Activated CD4-positive, alpha-beta T cell treated with anti-CD3 and anti-CD28 coated beads, Interleukin-2, amount 50 U/mL, for 4 hours (primary cell): ENCODE measurements at places on chromosomes 4 and X.

GRCh38 chr4:6941796-6942195 lies 32.2 kb downstream of the TBC1D14 start:
- no peak for DNase-seq

DNA sequence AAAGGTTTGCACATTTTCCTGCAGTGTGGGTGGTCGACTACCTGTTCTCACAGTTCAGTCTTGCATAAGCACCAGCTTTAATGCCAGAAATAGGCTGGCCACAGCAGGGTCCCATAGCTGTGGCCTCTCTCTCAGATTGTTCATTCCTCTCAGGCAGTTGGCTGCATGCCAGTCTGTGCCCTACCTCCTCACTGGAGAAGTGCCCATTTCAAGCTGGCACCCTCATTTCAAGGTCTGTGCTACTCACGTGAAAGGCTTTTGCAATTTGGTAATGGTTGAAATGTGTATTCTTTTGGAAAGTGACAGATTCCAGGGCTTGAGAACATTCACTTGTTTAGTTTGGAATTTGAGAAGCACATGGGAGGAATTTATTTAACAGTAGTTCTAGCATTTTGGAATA lies 28.9 kb upstream of the MTMR1 start:
- DNase-seq, result no peak

- DNase-seq, result no peak
Measured at GRCh38 chrX:148537556-148538182, 37.3 kb downstream of the AFF2 start.

DNA sequence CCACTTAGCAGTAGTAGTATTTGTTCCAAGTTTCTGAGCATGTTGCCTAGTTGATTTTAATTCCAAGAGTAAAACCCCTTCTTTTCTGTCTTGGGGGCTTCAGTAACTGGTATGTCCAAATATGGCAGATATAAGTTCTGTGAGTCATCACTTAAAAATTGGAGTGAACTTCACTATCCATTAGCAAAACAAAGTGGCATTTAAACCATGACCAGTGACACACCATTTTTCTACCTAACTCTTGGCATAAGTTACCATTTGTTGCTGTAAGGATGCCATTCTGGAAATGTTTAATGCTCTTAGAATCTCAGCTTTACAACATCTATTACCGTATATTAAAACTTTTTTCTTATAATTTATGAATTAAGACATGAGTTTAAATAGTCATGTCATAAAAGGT lies 102.0 kb downstream of the CBR4 start:
- no peak for DNase-seq

DNA sequence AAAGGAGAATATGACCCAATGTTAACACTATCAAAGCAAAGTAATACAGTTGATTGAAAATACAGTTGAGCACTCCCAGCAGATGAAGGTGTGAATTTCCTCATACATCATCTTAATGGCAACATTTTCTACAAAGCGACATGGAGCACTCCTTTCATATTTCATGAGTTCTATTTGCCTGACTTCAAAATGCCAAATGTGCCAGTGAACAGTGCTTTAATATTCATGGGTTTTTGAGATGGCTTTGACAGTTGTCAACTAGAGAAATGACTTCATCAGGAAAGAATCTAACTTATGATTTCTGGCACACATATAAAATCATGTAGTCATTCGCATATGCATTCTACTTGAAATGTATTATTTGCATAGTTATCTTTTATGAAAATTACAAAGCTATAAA lies 222.4 kb downstream of the GALNTL6 start:
- DNase-seq, result no peak

DNA sequence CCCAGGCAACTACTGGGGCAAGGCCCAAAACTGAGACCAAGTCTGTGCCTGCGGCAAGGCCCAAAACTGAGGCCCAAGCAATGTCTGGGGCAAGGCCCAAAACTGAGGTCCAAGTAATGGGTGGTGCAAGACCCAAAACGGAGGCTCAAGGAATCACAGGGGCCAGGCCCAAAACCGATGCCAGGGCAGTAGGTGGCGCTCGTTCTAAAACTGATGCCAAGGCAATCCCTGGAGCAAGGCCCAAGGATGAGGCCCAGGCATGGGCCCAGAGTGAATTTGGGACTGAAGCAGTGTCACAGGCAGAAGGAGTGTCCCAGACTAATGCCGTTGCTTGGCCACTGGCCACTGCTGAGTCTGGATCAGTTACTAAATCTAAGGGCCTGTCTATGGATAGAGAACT lies 2.7 kb downstream of the GPRASP2 start:
- DNase-seq, result no peak

DNA sequence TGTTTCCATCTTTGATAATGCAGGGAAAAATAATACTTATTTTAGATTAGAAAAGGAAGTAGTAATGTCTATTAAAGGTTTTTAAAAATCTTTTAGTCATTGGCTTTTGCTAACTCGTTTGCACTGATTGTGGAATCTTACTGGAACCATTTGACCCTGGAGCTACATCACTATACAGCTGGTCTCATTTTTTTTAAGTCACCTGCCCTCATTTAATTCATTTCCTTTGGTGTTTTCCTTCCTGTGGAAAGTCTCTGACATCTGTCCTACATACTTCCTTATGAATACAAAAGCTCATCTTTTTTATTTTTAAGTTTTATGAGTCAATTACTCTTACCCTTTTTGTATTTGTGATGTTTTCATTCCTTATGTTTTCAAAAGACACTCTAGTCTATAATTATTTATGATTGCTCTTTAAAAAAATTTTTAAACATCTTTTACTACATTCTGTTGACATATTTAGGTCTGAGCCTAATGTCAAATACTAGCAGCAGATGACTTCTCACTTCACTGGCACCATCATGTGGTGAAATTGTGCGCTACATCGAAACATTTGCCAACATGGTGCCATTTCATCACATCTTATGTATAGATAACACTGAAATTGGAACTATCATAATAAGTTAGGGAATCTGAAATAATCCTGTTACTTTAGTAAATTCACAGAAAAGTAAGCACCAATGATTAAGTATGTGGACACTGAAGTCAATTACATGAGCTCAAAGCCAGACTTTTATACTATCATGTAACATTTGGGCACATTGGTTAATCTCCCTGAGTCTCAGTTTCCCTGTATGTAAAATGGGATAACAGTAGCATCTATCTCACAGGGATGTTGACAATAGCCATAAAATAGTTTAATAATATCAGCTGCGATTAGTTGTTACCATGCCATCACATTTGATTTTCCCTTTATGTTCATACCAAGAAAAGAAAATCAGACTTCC lies 9.4 kb upstream of the MMAA start:
- DNase-seq, result peak; percentile 58

- no peak for DNase-seq
Measured at GRCh38 chrX:64395568-64395929, 297 bp upstream of the MTMR8 start.

GRCh38 chr4:104938624-104939023 lies 208.1 kb upstream of the TET2 start:
- no peak for DNase-seq

- no peak for DNase-seq
Measured at GRCh38 chr4:26081795-26082498, 167.9 kb downstream of the SMIM20 start.

DNA sequence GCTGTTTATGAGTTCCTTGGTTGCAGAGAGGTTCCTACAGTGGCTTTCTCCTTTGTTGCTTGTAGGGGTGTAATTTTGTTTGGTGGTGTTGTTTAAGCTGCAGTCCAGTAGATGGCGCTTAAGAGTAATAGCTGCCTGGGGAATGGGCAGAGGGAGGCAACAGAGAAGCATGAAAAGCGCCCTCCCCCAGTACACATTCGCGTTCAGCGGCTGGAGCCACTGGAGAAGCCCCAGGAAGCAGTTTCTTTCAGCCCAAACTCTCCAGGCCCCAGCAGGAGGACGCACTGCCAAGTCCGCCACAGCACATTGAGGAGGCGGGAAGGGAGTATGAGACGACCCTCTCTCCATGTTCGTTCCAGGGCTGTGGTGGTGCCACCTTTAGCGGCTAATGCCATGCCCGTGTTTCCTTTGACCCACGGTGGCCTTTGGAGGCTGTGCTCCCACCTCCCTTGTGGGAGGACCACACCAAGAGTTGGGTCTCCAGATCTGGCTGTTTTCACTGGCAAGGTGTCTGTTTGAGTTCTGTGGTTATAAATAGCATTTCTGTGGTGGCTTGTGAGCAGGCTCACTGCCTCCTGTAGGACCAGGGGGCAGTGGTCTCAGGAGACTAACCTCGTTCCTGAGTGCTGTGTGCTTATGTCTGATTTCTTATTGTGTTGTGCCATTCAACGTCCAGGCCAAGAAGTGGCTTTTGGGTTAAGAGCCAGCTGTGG lies 252.3 kb downstream of the ARHGAP10 start:
- no peak for DNase-seq

GRCh38 chrX:2464677-2465166 lies 36.1 kb downstream of the DHRSX start:
- no peak for DNase-seq

- no peak for DNase-seq
Measured at GRCh38 chrX:108361316-108361715, 76.9 kb downstream of the COL4A6 start.

DNA sequence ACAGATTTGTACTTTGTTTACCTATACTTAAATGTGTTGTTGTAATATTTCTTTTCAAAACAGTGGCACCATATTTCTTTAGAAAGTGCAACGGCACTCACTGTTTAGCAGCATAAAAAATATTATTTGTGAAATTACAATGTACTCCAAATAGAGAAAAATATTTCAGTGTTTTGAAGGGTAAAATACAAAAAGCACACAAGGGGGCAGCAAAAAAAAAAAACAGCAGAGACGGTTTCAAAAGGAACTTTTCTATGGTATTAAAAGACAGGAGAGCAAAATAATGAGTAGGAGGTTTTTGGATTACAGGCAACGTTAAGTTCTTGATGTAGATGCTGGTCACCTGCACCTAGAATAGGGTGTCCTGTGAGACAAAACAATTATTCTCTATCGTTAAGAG lies 2.0 kb downstream of the NUDT11 start:
- no peak for DNase-seq

GRCh38 chr4:94244087-94244828 lies 36.6 kb downstream of the SMARCAD1 start:
- DNase-seq, result no peak

DNA sequence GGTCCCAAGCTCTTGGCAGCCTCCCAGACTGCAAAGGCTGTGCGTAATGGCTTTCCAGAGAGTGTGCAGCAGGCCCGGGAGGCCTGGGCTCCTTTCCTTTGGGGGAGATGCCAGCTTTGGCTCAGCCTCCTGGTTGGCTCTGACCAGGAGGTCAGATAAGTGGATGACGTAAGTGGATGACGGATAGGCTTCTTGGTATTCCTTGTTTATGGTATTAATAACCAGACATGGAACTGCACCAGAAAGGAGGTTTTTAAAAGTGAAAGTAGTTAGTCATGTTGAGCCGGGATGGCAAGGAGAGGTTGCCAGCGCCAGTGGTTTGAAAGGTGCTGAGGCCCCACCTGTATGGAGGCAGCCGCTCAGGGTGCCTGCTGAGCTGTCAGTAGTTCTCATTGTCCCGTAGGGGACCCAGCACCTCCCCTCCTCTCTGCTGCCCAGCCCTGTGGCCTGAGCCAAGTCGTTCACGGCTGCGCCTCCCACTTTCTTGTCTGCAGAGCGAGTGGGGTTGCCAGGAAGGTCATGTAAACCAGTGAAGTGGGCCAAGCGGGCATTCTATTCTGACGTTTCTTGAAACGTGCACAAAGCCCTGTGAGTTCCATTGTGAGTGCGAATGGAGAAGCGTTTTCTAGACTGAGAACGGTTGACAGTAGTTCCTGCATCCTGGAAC lies 28.7 kb upstream of the STOX2 start:
- no peak for DNase-seq

DNA sequence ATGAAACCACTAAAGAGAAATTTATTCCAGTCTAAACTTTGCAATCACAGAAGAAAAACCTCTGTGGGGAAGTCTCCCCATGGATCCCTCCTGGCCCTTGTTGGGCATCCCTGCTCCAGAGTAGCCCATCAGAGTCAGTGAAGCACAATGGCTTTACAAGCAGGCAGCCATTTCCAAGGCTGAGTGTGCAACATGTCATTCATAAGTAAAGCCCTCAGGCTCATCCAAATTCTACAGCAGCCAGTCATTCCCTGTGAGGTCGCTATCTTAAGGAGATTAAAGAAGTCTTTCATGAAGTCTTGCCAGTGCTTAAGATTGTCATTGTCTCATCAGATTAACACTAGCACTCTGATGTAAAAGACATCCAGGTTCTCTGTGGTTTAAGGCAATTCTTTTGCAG lies 17.0 kb upstream of the MAPK10 start:
- DNase-seq, result no peak

DNA sequence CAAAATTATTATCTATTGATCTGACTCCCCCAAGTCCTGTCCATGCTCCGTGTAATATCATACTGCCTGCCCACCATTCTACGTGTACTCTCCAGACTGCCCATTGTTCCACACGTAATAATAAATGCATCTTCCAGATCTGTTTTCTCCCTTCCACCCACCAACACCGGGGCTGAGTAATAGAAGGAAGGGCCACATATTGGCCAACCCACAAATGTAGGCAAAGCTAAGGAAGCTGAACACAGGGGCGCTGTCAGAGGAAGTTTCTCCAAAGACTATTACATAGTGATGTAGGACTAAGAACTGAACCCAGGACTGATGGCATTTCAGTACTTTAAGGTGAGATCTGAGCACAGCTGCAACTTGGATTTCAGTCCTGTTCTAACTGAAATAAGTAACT lies 135.8 kb upstream of the GUCY1A1 start:
- DNase-seq, result no peak

- DNase-seq, result no peak
Measured at GRCh38 chr4:75629239-75629638, 1.1 kb downstream of the CDKL2 start.

DNA sequence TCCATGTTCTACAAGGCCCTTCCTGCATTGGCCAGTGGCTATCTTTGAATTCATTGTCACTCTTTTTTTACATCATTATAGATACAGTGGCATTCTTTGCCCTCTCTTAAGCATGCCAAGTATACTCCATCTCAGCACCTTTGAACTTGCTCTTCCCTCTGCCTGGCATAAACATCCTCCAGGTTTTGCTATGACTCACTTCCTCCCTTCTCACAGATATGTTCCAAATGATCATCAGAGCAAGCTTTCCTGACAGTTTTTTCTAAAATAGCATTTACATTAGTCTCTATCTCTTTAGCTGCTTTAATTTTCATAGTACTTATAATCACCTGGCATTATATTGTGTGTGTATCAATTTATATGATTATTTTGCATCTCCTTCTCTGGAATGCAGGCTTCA lies 553.3 kb upstream of the MAGEB2 start:
- DNase-seq, result no peak

GRCh38 chr4:71827826-71828225 lies 43.9 kb upstream of the GC start:
- DNase-seq, result no peak
